ENCODE measurements at places on chromosomes 6 and 20.

GRCh38 chr20:9574181-9574580, 59.8 kb downstream of the LAMP5 start:
- no peak for DNase-seq

- no peak for DNase-seq
Measured at GRCh38 chr6:24426729-24427446, 24.2 kb downstream of the MRS2 start.

GRCh38 chr20:23614163-23614562, 8.4 kb upstream of the CST9 start:
- no peak for DNase-seq

DNA sequence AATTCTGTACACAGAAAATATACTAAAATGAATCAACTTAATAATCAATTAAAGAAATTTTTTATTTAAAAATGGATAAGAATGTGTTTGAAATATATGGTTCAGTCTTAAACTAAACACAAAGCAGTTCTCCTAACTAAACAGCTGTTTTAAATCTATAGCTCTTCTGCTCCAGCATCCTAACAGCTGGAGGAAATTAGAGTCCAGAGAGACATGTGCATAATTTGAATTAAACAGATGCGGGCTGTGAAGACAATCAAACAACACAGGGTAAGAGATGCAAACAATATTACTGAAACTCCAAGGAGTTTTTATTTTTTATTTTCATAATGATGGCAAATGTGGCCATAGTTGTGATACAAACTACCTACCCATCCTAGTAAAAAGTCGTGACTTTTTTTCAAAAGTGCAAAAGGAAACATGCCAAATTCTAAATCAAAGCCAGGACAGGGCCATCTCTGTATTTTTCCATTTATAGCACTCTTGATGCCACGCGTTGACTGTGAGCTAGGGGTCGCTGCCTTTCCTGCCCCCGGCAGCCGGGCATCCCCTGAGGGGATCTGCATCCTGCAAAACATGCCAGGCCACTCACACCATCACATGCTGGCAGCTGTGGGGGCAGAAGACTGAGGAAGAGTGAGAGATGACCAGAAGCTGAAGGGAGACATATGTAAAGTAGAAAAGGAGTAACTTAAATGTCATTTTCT, 310.6 kb downstream of the PRKN start:
- DNase-seq, result no peak

GRCh38 chr20:38152621-38153221, 12.3 kb downstream of the TGM2 start:
- no peak for DNase-seq

DNA sequence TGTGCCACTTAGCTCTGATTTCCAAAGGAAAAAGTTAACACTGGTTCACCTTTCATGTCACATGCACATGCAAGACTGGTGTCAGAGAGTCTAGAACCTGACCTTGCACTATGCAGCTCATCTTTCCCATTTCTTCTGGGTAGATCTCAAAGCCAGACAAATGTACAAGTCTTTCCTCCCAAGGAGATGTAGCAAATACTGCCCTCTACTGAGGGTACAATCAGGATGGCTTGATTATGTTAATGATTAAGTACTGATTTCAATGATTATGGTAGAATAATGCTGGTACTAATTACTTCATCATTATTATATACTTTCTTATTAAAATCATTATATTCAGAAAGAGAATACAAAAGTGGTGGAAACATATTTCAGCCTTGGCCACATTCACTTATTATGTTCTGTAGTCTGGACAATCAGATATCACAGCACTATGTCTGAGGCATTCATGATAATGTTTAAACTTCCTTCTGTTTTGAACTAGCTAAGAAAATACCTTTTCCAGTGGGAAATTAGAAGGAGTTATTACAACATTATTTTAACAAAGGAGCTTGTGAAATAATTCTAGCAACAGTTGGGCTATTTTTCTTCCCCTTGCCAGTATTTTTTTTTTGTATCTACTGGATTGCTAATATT, 68.5 kb upstream of the FOXO3 start:
- no peak for DNase-seq

DNA sequence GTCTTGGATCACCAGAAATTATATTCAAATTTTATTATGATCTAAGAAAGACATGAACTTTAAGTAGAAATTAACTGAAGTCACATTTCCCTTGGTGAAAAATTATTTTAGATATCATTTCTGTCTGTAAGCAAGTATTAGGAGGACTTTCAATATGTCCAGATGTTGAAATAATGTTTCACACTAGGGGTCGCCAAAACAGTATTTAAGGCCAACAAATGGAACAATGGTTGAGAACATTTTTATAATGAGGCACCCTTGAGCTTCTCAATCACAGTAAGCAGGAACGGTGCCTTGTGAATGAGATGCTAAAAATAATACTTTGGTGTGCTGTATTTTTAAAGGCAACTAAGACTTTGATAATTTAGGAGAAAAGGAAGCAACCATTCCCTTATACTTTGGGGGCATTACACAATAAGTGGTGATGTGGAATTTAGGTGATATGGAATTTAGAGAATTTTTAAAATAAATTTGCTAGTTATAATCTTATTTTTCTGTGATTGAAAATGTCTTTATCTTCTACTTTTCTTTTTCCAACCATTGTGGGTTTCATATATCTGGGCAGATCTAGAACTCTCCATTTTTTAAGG, 9.6 kb upstream of the SF3B5 start:
- peak; percentile 50 for DNase-seq

GRCh38 chr6:83051377-83052172, 14.1 kb downstream of the UBE3D start:
- no peak for DNase-seq
